ENCODE measurements at places on chromosomes 12 and 14.

- peak; percentile 86 for DNase-seq
Measured at GRCh38 chr12:92065018-92065499, 80.6 kb downstream of the BTG1 start.

DNA sequence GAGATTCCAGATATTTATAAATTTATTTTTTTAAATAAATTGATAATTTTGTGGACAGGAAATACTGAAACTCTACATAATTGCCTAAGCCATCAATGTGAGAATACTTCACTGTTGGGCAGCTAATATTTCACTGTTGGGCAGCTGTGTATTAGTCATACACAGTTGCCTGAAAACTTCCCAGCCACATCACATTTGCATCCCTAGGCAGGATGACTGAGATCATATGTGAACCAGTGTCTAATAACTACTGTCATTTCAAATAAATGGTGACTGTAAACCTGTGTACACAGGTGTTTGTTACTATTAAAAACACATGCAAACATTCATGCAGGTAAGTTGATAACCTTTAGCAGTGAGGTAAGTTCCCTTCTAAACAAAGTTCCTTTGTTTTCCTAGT lies 43.9 kb downstream of the TMTC3 start:
- peak; percentile 99 for DNase-seq

DNA sequence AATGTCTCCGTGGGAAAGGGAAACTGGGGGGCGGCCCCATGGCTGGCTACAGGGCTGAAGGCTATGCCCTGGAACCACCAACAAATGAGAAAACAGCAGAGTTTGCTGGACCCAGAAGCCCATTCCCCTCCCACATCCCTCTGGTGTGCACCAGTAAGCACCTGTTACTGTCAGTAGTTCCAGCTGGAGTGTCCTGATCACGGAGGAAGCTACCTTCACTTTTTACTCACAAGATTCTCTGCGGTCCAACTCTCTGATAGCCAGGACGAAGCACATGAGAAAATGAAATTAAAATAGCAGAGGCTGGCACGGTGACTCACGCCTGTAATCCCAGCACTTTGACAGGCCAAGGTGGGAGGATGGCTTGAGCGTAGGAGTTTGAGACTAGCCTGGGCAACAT lies 22.7 kb upstream of the MEG3 start:
- no peak for DNase-seq

DNA sequence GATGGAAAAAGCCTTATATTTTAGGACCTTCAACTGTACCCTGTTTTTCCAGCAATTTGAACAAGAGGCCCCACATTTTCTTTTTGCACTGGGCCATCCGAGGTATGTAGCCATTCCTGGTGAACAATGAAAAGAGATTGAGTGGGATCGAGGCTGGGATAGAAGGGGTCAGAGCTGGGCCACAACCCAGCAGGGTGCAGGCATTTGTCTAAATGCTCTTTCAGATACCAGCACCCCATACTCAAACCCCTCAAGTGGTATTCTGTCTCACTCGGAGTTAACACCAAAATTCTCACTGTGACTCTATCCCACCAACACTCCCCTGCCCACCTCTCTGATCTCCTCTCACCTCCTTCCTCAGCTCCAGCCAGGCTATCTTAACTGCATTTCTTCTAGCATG lies 26.8 kb downstream of the DUSP6 start:
- no peak for DNase-seq

DNA sequence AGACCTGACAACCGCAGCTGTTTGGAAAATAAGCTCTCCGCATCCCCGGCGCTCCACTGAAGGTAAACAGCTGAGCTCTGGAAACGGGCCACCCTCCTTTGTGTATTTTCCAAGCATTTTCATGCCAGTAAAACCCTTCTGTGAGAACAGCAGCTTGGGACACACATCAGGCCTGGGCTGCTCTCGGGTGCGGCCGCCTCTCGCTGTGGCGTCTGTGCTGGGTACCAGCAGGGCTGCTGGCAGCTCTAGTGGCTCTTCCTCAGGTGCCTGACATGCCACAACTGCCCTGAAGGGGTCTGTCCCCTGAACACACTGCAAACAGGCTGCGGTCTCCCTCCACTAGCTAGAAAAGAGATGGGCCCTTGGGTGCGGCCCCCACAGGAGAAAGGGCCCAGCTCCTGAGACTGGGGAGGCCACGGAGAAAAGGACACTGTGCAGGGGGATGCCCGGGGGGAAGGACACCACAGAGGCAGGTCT lies 96.3 kb downstream of the ITPK1 start:
- no peak for DNase-seq

DNA sequence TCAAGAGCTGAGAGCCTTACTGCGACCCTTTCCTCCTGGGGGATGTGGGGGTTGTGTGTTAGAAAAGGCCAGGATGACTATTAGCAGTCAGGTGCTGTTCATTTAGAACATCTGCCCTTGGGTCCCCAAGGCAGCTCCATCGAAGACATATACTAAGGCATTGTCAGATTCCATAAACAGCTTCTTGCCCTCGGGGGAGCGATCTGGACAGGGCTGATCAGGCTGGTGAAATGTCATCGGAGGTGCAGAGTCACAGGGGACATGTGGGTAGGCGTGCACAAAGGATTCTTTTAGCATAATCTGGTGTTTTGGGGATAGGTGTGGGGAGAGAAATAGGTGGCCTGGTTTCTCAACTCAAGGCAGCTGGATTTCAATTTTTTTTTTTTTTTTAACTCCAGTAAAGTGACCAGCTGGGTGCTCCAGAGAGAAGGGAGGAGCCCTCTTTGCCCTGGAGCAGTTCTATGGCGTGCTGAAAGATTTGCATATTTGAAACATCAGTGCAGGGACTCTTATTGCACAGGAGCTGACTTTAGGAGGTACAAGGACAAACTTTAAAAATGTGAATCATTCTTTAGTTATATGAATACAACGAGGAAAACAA lies 160.1 kb downstream of the SUDS3 start:
- peak; percentile 89 for DNase-seq

DNA sequence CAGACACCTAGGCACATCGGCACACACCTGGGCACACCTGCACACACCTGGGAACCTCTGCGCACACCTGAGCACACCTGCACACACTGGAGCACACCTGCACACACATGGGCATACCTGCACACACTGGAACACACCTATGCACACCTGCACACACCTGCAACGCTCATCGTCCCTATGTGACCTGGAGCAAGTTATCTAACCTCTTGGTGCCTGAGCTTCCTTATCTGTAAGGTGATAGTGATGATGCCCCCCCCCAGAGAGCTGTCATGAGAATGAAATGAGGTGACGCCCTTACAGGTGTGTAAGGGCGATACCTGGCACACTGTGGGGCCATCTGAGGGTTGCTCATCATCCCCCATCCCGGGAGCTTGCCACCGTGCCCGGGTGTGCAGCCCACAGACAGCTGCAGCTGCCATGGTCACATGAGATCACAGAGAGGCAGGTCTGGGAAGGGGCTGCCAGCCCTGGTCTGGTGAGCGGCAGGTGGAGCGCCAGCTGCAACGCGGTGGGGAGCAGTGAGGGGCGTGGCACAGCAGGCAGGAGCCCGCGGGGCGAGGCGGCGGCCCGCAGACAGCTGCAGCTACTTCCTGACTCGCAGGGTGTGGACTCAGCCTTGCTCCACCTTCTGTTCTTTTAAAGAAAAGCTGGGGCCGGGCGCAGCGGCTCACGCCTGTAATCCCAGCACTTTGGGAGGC lies 59.9 kb upstream of the FBRSL1 start:
- peak; percentile 82 for DNase-seq

- no peak for DNase-seq
Measured at GRCh38 chr14:61341275-61342206, 20.2 kb downstream of the PRKCH start.

- DNase-seq = no peak
Measured at GRCh38 chr12:114957225-114957624, 273.2 kb upstream of the TBX3 start.

DNA sequence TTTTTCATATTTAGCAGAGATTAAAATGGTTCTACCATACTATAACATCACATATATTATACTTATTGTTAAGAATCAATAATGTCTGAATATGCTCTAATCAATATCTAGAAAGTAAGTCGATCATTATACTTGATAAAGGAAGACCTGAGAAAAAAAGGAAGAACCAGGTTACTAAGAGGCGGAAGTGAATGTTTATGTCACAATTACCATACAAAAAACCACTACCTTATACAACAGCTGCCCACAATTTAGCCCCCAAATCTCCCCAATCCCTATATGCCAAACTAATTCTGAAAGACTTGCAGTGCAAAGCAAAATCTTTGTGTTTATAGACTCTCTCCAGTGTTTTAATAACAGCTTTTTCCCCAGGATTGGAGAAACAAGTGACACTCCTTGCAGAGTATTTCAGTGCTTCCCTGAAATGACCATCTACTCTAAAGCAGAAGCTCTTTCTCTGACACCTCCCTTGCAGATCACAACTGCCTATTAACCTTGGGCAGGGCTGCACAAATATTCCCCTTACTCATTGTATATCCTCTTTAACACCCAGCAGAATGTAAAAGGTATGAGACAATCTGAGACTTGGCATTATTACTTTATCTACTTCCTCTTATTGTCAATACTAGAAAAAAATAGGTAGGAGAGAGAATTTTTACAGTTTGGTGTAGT lies 12.7 kb upstream of the SLC2A3 start:
- no peak for DNase-seq

DNA sequence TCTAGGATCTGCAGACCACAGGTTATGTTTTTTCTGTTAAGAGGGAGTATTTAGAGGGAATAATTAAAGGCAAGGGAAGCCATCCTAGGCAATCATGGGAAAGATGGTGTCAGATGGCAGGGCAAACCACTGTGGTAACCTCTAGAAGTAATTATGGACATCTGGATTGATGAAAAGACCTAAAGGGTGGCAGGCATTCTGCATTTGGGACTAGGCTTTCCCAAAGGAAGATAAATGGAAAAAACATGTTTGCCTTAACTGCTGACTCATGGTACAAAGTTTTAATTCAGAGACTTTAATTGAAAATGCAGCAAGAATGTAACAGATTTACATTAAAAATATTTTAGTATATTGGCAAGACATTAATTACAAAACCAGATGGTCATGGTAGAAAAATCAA lies 88.1 kb downstream of the TMEM30B start:
- DNase-seq = no peak

DNA sequence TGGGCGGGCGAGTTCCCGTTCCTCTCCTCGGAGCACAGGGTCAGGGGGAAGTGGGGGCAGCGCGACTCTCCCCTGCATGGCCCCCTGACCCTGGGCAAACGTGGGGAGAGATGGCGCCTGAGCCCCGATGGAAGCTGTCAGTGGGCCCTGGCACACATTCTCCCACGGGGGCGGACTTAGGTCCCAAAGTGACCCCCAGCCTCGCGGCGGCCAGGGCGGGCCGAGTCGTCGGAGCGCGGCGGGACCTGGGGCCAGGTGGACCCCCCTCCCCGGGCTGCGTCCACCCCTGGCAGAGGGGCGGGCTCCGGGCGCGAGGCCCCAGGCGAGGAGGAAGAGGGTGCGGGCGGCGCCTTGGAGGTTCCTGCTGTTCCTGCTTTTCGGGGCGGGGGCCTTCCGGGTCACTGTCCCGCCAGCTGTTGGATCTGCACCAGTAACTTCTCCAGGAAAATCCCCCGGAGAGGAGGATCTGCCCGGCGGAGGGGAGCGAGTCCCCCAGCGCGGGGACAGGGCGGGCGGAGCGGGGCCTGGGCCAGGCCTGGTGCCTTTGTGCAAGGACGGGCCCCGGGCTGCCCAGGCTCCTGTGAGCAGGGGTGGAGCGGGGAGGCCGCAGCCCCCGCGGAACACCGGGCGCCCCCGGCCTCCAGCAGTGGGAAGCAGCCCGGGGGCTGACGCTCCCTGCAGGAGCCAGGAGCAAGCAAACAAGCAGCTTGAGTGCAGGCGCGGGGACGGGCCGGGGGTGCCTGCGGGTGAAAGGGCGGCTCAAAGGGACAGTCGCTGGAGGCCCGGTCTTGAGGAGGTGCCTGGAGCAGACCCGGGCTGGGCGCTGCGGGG lies 15.3 kb downstream of the TNFAIP2 start:
- DNase-seq = peak; percentile 27

GRCh38 chr12:81359736-81360135 lies 281.9 kb downstream of the ACSS3 start:
- DNase-seq = no peak

- DNase-seq = no peak
Measured at GRCh38 chr12:48067250-48067938, 38.5 kb downstream of the SENP1 start.

GRCh38 chr12:6946033-6946919 lies 2.5 kb downstream of the C12orf57 start:
- peak; percentile 96 for DNase-seq

DNA sequence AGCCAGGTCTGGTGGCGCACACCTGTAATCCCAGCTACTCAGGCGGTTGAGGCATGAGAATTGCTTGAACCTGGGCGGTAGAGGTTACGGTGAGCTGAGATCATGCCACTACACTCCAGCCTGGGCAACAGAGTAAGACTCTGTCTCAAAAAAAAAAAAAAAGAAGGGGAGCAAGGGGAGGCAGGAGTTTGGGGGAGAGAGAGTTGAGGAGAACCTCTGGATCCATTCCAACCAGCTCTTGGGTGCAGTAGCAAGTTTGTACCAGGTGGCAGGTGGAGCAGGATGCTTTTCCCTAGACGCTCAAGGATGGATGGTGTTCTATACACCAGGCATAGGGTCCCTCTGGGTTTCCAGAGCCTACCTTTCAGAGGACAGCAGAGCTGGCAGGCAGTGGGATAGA lies 1.9 kb downstream of the NFE2 start:
- no peak for DNase-seq

DNA sequence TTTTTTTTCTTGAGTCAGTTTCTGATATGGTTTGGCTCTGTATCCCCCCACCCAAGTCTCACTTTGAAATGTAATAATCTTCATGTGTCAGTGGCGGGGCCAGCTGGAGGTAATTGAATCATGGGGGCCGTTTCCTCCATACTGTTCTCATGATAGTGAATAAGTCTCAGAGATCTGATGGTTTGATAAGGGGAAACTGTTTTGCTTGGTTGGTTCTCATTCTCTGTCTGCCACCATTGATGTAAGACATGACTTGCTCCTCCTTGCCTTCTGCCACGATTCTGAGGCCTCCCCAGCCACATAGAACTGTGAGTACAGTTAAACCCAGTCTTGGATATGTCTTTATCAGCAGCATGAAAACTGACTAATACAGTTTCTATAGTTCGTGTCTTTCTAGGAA lies 42.9 kb downstream of the WNK1 start:
- no peak for DNase-seq

DNA sequence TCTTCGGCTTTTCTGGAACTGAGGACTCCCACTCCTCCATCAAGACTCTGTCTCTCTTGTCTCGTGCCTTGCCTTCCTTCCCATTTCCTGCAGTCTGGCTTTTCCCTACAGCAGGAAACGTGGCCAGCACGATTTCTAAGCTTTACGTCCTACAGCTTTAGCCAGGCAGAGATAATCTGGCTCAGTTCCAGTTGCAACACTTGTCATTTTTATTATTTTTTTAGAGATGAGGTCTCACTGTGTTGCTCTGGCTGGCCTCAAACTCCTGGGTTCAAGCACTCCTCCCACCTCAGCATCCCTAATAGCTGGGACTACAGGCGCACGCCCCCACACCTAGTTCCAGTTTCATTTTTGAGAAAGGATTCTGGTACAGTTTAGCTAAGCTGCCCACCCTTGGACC lies 19.9 kb downstream of the CALM1 start:
- no peak for DNase-seq

- no peak for DNase-seq
Measured at GRCh38 chr12:125189015-125189414, 123.8 kb downstream of the AACS start.

Measured in NCI-H526 (cell line).